RWPE1 (cell line): ENCODE measurements at places on chromosomes 2 and 18.

DNA sequence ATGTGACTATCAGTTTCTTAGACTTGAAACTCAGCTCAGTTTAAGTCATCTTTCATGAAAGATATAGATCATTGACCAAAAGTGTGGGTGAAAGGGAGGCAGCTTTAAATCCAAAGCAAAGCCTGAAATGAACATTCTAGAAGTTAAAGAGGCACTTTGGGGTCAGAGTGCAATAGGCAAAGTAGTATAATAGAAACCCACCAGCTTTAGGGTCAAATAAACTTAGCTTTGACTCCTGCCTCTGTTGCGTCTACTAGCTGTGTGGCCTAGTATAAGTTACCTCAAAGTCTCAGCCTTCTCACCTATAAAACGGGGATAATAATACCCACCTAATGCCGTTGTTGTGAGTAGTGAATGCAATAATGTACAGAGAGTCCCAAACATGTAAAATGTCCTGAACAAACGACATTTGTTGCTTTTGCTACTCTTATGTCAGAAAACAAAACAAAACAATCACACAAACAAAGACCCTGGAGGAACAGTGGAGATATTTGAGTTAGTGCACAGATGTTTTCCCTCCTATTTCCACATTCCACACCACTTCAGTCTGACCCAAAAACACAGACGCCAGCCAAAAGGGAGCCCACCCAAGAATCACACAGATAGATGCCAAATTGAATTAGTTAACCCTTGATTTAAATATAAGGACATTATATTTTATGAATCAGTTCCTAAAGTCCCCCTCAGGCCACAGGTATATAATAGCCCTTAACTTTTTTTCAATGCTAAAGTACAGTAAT is 657.0 kb downstream of the ARHGAP15 start:
- no peak for DNase-seq

- peak; percentile 16 for DNase-seq
Measured at GRCh38 chr2:7191932-7192331, 274.7 kb downstream of the RNF144A start.

DNA sequence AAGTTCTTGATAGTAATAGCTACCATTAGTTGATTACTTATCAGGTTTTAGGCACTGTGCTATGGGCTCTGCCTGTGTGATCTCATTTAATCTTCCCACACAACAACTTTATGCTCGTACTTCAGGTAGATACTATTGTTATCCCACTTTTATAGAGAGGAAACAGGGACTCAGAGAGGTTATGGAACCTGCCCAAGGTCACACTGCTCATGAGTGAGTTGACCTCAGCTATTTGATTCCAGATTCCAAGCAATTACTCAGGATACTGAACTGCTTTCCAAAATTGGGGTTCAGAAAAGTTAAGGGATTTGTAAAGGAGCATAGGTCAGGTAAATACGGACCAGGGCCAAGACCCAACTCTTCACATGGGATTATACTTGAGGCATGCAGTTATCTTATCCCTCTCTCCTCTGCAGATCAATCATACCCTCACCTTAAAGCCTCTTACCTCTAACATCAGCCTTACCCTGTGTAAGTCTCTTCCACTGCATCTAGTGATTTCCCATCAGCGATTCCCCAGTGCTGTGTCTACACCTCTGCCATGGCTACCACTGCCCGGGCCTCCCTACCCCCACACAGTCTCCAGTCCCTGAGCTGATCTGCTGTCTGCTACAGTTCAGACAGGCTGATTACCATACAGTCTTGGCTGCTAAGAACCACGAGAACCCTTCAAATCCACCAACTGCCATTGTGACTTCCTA is 74.4 kb downstream of the ANTXR1 start:
- DNase-seq, result no peak

DNA sequence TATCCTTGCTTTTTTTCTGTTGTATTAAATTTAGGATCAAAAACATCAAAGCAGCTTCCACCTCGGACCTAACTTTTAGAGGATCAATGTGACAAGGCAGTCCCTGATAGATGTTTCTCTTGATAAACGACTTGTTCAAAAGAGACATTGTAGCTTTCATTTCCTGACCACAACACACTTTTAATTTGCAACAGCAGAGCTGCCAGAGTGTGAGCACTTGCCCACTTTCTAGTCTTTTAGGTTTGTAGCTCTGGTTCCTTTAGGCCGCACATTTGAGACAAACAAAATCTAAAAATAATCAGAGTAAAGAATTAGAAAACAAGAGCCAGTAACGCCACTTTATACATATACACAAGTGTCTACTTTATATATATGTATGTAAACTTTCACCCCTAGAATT is 3.1 kb downstream of the FIGN start:
- no peak for DNase-seq

- no peak for DNase-seq
Measured at GRCh38 chr2:207055257-207055656, 110.5 kb downstream of the KLF7 start.

DNA sequence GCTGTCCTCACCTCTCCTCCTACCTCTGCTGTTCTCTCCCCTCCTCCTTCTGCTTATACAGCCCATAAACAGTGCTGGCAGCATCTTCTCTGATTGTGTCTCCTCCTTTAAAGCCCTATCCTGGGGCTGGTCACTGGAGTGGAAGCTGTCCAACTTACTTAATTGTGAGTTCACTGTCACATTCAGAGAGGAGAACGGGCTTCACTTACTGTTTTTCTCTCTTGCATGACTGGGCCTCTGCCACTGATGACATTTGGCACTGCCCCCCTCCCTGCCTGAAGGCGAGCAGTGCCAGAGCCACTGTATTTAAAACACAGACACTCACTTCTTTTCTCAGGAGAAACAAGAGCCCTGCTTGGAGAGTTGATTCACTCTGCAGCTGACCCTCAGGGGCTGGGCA is 12.3 kb downstream of the GAD1 start:
- DNase-seq, result no peak

DNA sequence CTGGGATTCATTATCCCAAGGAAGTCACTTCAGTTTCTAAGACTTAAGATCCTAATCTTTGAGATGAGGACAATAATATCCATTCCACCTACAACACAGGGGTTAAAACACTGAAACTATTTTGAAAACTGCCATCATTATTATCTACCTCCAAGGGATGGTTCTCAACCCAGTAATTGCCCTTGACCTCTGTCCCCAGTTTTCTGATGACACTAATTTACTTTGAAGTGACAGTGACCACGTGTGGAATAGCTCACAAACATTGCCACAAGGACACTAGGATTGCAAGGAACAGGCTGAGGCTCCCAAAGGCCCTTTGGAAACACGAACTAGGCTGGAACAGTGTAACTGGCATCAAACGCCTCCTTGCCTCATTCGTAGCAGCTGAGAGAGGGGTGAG is 78.4 kb downstream of the UXS1 start:
- no peak for DNase-seq
